ENCODE measurements at places on chromosomes 5 and 9.

DNA sequence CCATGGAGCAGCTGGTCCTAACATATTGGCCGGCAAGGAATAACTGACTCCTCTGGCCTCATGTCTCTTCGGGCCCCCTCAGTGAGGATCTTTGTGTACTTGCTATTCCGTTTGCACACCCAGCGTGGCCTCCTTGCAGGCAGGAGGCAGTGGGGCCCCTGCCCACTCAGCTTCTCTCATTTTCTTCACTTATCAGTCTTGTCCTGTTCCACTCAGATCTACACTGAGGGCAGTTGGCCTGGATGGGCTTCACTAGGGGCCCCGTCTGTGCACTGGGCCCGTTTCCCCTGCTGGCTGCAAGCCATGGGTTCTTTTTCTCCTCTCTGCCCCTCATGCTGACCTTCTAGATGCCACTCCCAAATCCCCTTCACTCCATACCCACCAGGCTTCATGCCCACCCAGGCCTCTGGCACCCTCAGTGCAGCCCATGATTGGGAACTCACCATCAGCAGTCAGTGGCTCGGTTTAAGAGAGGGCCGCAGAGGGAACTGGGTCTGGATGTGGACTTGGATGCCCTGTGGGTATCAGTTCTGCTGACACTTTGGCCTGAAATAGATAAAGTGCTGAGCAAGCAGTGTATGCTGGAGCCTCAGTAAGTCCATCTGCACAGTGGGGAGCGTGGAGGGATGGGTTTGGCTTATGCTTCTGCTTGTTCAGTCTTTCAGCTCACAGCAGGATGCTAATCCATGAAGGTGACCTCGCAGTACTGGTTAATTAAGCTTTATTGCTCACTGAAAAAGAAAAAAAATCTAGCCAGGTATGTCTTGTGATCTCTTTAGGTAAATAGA is 57.9 kb downstream of the ERBIN start:
- no peak for DNase-seq

DNA sequence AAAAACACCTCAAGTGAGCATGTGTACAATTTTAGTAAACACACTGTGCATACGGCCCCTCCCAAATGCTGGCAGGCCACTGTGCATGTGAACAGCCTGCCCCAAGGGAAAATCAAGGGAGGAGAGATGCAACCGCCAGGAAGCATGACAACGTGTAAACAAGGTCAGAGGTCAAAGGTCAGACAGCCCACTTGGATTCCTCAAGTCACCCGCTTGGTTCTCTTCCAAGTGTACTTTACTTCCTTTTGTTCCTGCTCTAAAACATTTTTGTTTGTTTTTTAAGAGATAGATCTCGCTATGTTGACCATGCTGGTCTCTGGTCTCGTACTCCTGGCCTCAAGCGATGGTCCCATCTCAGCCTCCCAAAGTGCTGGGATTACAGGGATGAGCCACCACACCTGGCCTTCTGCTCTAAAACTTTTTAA is 126.7 kb upstream of the SHB start:
- DNase-seq, result no peak

DNA sequence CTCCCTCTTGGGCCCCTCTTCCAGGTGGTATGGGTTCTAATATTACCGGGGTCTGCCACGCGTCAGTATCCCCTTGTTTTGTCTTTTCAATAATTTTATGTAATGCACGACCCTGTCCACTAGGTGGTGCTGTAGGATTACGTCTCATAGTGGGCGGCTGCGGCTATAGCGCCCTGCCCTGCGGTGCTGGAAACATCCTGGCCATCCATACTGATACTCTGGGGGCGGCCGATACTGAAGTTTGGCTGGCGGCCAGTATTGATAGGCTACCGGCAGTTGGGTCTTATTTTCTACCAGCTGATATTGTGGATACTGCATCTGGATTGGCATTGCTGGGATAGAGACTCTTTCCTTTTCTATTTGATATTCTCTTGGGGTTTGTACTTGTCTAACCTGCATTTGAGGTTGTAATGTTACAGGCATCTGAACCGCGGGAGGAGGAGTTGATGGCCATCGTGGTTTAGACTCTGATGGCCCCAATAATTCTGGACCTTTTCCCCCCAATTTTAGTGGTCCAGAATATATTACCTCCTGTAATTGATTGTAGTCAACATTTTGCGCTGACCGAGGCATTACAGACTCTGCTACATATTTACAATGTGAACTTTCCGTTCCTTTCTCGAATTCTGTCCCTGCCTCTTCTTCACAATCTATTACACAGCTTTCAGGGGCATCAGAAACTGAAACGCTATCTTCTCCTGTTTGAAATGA is 3.3 kb upstream of the TMEM141 start:
- peak; percentile 78 for DNase-seq

- peak; percentile 48 for DNase-seq
Measured at GRCh38 chr9:107639426-107639825, 149.9 kb upstream of the KLF4 start.

DNA sequence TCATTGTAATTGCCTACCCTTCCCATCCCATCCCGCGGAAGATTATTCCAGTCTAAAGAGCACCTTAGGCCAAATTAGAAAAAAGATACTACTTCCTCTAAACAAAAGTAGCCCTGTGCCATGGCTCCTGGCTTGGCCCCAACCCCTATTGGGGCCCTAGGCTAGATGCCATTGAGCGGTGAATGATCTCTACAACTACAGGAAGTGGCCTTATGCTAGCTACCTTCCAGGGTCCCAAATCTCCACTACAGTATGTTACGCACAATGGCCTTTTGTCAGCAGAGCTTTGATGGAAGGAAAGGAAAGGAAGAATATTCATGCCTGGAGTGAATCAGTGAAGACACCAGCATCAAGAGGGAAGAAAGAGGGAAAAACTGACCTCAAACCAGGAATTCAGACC is 73.3 kb upstream of the OSMR start:
- DNase-seq, result no peak

DNA sequence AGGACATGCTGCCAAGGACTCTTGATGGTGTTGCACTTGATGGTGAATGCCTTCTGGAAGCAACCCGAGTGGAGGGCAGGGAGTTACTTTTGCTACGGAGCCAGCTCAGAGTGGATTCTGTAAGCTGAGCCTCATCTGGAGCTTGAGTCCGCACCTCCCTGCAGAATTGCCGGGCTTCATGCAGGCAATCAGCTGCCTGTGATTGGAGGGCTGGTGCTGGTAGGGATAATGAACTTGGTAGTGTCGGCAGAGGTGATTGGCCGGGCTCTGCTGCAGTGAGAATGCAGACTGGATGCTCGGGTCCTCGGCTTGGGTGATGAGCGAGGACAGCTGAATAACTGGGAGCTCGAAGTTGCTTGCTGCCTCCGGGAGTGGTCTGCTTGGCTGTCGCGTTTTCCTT is 23.1 kb downstream of the SLC25A25 start:
- peak; percentile 93 for DNase-seq

DNA sequence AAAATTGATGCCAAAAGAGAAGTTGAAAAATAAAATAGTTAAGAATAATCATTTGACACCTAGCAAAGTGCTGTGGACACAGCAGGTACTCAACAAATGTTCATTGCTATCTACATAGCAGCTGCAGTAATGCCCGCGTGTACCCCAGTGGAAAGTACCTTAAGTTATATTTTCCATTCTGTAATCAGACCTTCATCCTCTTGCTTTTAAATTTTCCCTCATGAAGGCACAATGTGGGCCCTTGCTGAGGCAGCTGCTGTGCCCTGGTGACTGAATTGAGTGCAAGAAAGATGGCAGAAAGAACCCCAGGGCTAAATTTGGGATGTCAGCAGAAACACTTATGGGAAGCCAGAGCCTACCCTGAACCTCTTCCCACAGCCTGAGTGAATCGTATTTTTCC is 65.9 kb downstream of the CYFIP2 start:
- DNase-seq, result no peak

GRCh38 chr9:100933656-100934055 is 94.9 kb upstream of the PLPPR1 start:
- no peak for DNase-seq

- no peak for DNase-seq
Measured at GRCh38 chr5:67095346-67096171, 101.0 kb downstream of the CD180 start.

- DNase-seq, result no peak
Measured at GRCh38 chr9:106994463-106994862, 131.5 kb downstream of the ZNF462 start.

GRCh38 chr5:52995095-52995494 is 5.9 kb downstream of the ITGA2 start:
- no peak for DNase-seq

DNA sequence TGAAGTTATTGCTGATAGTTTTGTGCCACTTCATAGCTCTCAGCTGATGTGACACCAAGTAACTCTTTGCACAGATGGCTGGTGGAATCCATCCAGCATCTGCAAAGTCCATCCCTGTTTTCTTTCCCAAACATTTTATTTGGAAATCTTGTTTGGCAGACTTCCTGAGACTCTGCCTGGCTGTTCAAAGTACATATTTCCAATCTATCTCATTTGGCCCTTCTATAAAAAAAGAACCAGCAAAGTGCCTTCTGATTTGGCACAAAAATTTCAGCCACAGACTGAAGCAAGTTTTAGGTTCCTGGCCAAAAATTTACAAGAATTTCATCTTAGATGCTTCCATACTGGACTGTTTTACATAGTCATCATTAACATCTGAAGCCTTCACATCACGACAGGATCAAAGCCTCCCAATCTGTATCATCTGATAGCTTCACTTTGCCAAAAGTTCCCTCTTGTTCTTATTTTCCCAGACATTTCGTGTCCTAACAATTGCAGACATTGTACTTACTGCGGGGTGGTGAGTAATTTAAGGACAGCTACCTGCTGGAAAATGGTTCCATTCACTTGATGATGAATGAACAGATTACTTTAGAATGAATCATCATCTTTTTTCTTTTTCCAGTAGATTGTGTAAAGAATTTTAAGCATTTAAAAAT is 377.3 kb downstream of the KIAA0825 start:
- DNase-seq, result peak; percentile 32

DNA sequence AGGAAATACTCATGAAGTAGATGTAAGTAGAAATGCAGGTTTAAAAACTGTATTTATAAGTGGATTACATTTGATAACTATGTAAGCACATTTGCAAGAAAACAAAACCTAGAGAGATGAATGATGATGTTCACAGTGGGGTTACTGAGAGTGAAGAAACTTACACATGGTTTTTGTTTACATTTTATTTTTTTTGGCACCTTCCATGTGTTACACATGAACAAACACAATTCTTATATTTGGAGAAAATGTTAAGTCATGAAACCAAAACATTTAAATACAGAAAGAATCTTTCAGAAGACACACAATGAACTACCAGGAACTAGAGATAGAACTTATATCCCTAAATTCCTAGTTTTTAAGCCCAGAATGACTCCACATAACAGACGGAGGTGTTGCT is 51.5 kb upstream of the SPATA31E1 start:
- no peak for DNase-seq

DNA sequence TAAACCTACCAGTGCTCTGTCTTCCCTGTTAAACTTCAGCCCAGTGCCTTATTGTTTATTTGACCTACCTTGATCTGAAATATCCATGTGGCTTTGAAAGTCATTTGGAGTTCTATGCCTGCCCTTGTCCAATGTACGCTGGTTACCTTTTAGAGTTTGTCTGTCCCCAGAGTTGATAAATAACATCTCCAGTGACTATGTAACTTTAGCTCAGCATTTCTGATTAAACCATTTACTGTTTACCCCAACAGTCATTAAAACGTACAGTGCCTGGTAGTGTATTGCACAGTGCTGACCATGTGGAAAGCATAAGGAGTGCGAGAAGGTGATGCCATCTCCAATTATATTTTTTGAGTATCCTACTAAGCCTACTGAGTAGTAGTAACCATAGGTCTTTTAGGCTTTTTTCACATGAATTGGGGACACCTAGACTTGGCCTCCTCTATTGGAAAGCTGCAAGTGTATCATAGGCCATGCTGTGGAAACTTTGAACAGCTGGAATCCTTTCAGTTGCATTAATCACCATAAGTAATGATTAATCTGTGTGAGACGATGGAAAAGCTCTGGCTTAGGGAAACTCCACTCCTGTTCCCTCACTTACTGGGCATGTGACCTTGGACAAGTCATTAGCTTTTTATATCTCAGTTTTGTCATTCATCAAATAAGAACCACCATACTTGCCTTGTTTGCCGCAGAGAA is 93.5 kb downstream of the MAST4 start:
- DNase-seq, result no peak

DNA sequence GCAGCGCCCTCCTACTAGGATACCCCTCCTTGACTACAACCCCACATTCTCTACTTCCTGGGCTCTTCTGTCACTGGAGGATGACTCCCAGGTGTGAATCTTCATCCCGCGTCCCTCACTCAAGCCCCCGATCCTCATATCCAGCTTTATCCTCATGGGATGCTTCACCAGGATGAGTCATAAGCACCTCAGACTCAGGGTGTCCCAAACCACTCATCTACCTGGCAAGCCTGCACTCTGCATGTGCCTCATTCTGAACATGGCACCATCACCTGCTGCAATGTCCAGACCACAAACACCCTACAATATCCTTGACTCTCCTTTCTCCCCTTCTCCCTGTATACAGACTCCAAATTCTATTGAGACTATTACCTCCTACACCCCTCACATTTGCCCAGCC is 1.5 kb upstream of the TGFBI start:
- no peak for DNase-seq

DNA sequence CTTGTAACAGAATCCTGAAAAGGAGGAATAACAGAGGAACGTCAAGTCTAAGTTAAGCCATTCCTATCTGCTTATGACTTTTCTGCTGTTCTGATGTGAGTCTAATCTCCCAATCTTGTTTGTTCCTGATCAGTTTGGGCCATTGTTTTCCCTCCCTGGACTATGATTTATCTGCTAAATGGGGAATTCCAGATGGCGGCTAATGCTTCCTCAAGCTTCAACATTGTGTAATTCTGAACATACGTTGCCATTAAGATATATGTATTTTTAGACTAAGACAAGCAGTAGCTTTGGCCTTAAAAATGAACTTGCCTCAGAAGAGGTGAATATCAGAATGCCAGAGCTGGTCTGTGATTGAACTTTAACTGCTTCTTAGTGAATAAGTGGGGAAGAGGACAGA is 142.7 kb downstream of the PRKACG start:
- no peak for DNase-seq

DNA sequence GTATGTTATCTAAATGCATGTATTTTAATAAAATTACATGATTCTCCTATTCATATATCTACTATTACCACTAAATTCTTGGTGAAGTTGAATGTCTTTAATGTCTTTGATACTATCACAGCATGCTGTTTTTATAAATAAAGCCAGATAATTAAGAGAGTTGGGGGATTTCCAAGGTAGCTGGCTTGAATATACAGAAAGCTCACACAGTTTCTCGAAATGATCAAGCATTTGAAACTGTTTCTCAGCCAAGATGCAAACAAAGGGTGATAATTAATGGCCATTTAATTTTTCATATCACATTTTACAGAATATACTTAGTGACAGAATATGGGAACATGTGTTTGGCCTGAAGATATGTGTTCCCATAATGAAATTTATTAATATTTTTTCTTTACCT is 145.6 kb upstream of the CDH12 start:
- no peak for DNase-seq
